ENCODE measurements at places on chromosomes 5 and 9.

DNA sequence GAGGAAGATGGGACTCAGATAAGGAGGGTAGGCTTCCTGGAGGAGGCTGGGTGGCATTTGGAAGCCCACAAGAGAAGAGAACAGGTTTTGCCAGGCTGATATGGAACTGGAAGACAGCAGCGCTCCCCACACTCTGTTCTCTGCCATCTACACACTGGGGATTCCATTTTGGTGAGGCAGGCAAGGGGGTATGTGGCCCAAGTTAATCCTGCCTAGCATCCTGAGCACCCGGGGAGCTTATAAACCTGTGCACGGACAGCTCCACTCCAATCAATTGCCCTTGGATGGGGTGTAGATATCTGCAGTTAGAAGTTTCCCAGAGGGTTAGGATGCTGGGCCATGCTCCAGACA is 158.8 kb downstream of the MACROH2A1 start:
- no peak for DNase-seq

GRCh38 chr5:40775085-40775845 is 19.5 kb upstream of the TTC33 start:
- no peak for DNase-seq

- no peak for DNase-seq
Measured at GRCh38 chr5:36982146-36982545, 105.6 kb downstream of the NIPBL start.

DNA sequence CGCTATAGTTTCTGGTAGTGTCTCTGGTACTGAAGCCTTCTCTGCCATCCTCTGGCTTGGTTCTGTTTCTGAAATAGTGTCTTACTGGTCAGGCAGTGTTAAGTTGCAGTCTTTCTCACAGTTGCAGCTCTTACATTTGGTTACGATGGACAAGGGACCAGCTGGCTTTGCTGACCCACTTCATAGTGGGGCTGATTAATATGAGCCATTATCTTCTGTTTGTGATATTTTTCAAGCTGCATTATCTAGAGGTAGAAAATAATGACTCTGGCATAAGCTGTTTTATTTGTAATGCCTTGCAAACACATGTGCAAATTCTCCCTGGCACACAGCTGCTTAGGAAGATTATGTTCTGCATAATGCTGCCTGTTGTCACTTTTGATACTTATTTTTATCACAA is 199.1 kb downstream of the KDM4C start:
- no peak for DNase-seq

- no peak for DNase-seq
Measured at GRCh38 chr5:133253070-133253469, 201.3 kb downstream of the HSPA4 start.

- no peak for DNase-seq
Measured at GRCh38 chr9:11471321-11471720, 858.5 kb upstream of the PTPRD start.

DNA sequence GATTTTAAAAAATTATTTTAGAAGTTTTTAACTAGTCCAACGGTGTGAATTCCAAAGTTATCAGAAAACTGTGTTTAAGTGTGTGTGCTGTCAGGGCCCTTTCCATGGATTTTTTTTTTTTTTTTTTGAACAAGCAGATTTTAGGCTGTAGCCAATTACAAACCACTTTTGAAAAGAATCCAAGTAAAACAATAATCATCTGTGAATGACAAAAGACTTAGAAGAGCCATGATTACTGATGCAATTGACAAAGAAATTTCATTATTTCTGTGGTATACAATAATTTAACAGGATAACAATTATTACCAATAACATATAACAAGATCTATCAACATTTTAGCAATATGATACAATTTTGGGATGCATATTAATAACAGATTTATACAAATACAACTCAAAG is 16.2 kb upstream of the PAIP1 start:
- DNase-seq: no peak

DNA sequence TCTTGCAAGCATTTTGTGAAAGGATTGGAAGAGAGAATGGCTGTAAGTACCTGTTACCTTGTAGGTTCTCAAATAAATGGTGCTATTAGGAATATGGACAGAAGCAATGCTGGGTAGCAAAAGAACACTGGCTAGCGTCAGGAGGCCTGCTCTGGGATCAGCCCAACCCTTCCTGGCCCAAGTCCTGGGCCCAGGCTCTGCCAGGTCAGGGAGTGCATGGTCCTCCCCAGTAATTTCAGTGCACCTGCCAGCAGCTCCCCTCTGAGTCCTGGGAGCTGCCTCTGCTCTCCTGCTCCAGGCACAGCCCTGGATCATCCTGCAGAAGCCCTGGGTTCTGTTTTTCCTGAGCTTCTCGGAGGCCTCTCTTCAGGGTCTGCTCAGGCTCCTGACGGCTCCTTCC is 89.5 kb upstream of the ARAP3 start:
- no peak for DNase-seq

GRCh38 chr5:157443041-157443549 is 16.9 kb upstream of the NIPAL4 start:
- DNase-seq: no peak

DNA sequence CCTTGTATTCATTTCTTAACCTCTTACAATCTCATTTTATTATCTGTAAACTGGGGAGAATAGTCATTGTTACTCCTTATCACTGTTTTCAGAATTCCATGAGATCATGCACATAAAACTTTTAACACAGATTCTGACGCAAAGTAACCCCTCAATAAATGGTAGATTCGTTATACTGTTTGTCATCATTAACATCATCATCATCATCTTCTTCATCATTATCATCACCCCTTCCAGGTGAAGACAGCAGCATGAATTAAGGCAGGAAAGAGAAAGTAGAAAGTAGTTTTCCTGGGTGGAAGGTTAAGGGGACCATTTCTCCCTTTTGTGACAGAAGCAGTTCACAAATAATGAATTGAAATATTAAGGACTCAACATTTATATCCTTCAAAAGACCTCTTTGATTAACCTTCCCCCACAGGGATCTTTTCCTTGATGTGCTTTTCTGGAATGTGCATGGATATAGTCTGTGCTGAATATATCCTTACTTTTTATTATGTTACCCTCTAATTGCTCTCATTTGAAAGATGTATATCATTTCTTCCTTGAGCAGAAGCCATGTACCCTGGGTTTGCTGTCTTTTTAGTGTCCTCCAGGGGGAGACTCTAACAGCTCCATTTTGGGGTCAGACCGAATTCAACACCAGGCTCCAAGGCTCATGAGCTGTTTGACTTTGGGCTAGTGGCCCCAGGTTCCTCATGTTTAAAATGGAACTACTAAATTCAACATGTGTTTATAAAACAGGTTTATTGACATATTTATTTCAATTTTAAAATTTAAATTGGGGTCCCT is 1029.9 kb upstream of the WWC1 start:
- no peak for DNase-seq

DNA sequence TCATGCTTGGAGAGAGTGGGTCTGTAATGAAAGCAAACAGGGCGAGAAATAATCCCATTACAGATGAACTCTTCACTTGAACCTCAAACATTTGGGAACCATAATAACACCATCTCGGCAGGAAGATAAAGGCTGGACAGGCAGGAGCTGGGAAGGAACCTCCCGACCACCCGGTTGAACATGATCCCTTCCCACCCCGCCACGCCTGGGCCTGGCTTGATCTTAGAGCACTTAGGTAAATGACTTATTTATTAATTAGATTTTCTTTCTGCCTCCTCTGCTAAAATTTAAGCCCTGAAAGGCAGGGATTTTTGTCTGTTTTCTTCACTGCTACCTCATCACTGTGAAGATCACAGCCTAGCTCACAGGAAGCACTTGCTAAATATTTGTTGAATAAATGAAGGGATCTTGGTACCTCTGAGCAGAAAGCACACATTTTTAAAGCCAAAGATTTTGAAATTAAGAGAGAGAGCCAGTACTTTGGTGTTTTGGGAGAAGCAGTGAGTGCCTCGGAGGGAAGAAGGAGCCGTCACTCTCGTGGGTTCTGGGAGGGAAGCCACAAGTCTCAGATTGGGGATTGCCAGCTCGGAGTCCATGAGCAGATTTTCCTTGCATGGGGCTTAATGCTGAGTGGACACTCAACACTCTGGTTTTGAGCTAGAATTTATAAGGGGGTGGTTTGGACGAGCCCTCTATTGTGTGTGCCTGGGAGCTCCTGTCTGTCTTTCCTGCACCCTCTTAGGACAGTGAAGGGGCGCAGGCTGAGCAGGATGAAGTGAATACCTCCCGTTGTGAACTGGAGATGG is 133.3 kb downstream of the MACROH2A1 start:
- no peak for DNase-seq

DNA sequence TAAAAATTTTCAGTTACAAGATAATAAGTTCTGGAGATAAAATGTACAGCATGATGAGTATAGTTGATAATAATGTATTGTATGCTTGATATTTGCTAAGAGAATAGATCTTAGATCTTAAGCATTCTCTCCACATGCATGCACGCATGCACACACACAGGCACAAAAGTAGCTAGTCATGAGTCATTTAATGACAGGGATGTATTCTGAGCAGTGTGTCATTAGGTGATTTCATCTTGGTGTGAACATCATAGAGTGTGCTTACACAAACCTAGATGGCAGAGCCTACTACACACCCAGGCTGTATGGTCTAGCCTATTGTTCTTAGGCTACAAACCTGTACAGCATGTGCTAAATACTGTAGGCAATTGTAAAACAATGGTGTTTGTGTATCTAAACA is 124.2 kb downstream of the PTTG1 start:
- no peak for DNase-seq

GRCh38 chr9:115694014-115694413 is 459.6 kb upstream of the PAPPA start:
- DNase-seq: no peak

DNA sequence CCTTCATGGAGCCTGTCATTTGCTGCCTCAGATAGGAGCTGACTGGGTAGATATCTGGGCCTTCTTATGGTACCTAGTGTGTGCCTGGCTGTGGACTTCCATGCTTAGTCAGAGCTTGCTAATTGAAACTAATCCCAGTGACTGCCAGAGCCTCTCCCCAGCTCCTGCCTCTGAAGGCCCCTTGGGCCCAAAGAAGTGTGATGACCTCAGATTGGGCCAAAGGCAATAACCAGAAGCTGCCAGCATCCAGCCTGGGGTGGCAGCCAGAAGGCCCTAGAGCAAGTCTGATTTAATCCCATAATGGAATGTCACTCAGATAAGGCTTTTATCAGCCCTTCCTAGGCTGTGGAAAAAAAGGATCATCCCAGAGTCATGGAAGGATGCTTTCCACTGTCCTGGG is 17.1 kb upstream of the CDC23 start:
- no peak for DNase-seq

DNA sequence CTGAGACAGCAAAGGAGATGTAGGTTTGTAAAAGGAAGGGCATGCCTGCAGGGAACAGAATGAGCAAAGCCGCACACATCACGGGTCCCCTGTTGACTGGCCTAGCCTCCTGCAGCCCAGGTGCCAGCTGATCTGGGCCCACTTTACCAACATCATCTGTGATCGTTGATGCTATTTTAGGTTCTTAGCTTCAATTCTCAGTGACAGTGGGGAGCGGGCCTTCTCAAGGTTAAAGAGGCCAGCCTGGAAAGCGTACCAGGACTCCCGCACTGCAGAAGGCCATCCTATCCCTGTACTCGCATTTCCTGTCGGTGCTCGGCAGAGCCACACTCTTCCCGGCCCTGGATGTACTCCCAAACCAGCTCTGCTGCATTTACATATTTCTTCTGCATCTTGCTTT is 213.5 kb upstream of the IRX1 start:
- DNase-seq: no peak

DNA sequence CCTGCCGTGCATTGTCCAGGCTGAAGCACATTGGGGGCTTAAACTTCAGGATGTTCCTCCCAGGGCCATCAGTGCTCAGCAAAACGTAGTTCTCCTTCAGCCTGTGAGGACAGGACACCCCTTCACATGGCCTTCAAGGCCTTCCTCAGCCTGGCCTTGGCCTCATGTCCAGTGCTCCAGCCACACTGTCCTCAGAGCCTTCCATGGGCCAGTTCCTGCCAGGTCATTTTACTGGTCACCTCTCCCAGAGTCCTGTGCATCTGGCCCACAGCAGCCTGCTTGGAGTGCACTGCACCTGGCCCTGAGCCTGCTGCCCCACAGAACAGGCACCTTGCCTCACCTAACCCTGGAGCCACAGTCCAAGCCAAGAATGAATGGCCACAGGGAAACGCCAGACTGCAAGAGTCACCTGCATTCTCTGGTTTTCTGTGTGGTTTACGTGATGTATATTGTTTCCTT is 8.7 kb downstream of the HNRNPAB start:
- no peak for DNase-seq

- no peak for DNase-seq
Measured at GRCh38 chr5:74042559-74042958, 416.6 kb downstream of the ARHGEF28 start.

GRCh38 chr9:129553277-129553676 is 67.6 kb downstream of the C9orf50 start:
- no peak for DNase-seq

- no peak for DNase-seq
Measured at GRCh38 chr9:129823542-129823934, 398 bp downstream of the TOR1A start.

DNA sequence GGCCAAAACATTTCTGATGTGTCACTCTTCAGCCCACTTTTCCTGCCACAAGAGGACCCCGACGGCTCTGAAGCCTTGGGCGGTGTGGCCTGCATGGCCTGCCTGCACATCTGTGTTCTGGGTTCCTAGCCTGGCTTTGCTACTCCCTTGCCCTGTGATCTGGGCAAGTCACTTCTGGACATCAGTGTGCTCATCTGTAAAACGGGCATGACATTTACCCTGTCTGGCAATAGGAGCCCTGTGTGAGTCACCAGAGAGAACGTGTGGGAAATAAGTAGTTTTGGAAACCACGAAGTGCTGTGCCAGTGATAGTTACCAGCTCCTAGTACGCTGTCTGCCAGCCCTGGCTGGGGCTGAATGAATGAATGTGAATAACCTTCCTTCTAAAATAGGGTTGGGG is 90.8 kb downstream of the MACROH2A1 start:
- no peak for DNase-seq

DNA sequence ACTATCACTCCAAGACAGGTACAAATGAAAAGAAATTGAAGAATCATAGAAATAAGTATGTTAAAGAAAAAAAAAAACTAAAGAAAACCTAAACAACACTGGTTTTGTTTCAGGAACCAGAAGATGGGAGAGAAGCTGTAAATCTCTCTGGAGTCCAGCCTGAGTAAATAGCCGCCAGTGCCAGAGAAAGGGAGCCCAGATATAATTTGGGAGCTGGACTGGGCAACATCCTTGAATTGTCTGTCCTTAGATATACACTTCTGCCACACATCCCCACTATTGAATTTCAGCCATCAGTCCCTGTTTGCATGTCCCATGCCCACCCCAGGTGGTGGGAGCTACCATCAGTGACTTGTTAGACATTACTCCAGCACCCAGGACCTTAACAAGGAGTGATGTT is 979.6 kb downstream of the DTWD2 start:
- no peak for DNase-seq

- DNase-seq: no peak
Measured at GRCh38 chr5:148858547-148858946, 32.1 kb downstream of the ADRB2 start.
